ENCODE measurements at places on chromosomes 1 and 21.

- no peak for DNase-seq
Observed at GRCh38 chr1:20999525-21000244, 177.0 kb downstream of the EIF4G3 start.

GRCh38 chr1:27531959-27532685 is 42.2 kb upstream of the WASF2 start:
- DNase-seq: no peak

DNA sequence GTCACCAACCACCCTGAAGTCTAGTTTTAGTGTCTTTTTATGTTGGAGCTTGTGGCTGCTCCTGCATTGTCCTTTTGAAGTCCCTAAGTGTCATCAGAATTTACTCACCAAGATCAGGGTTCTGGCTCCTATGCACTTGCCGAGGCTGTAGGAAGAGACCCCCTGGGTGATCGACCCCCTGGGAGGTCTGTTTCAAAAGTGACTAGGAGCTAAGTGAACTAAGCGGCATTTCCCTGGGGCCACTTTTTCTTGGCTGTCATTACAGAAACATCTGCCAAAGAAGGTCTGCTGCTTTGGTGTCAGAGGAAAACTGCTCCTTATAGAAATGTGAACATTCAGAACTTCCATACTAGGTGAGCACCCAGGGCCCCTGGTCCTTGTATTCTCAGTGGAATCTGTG is 39.4 kb downstream of the ACTN2 start:
- DNase-seq: no peak

GRCh38 chr21:34737115-34737514 is 68.3 kb downstream of the CLIC6 start:
- DNase-seq: no peak
